Daoy (cell line): ENCODE measurements at places on chromosomes 4 and X. TPM values are rescaled to one million over a fixed set of nuclear protein-coding genes. Genes with fewer than 3 reads are reported as not detected.

Gene FAM9C
- total RNA-seq: not detected in 2 replicates

DNA sequence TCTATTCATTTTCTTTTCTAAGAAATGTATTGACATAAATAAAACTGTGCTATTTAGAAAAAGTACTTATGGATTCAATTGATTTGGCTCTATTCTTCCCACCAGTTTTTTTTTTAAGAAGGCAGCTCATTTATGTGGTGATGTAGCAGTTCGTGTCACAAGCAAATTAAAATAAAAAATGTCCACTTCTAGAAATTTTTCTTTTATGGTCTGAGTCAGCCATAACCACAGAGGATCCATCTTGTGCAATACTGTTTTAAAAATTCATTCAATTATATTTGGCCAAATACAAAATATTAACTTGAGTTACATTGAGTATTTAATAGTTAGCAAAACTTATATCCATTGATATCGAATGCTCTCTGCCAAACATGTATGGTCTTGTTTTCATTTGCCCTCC, 207.9 kb upstream of the FAT1 start:
- no peak for DNase-seq

- no peak for DNase-seq
Observed at GRCh38 chr4:48237996-48238645, 31.5 kb downstream of the TEC start.

DNA sequence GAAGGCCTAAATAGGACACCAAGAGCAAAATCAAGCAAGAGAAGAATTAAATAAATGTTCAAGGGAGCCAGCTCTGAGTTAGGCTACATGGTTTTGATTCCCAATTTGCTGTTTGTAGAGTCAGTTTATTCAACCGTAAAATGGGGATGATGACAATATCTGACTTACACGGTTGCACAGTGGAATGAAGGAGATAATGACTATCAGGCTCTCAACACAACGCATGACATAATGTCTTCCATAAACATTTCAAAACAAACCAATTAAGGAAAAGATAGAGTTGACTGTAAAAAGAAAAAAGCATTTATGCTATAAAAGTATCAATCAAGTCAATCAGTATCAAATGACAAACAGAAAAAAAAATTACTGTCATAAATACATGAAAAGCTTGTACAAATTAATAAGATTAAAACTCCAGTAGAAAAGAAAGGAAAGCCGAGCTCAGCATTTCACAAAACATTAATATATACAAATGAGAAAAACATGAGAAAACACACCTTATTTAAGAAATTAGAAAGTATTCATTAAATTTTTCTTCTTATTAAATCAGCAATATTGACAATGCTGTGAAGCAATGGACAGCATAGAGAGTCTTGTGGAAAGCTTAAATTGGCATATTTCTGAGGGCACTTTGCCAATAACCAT, 179.0 kb downstream of the SCFD2 start:
- no peak for DNase-seq

Gene KLHL4
- total RNA-seq: 2.5 and 2.7 TPM in 2 replicates

GRCh38 chr4:81058621-81059020, 28.1 kb downstream of the BMP3 start:
- no peak for DNase-seq

Gene NXT2
- 14.8 and 16.1 TPM in 2 replicates for total RNA-seq

DNA sequence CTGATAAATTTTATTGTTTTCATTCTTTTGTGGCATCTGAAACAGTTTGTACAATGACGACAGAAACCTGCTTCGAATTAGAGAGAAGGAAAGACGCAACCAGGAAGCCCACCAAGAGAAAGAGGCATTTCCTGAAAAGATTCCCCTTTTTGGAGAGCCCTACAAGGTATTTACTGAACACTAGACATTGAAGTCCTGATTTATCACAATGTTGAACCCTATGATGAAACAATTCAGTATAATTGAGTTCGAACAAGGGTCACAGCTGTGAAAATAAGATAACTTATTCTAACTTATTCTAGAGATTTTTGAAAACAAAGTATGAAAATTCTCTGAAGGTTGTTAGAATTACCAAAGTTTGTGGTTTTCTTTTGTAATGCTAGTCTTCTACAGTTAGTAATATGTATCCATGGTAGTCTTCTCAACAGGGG, 111.3 kb downstream of the AFF1 start:
- DNase-seq: no peak

Gene DUX4
- not detected in 2 replicates for total RNA-seq

GRCh38 chr4:84166486-84166885, 332.6 kb downstream of the NKX6-1 start:
- DNase-seq: no peak

- DNase-seq: no peak
Observed at GRCh38 chrX:99398545-99398944, 1011.5 kb downstream of the PCDH19 start.

Gene PAGE5
- total RNA-seq: 326 and 338 TPM in 2 replicates

DNA sequence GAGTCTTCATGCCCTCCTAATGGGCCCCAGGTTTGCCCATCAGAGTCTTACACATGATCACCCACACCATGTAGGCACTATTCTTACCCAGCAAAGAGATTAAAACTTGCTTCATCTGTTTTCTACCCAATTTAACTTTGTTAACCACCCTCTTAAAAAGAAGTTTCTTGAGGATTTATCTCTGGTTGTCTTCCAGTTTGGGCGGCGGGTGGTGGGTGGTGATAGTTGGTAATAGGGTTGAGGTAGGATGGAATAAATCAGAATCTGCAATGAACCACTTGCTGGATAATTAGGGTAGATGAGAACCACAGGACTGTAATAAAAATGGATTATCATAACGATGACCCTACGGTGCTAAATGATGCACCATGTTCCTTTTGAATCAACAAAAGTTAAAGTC, 30.9 kb downstream of the GALNT7 start:
- no peak for DNase-seq

DNA sequence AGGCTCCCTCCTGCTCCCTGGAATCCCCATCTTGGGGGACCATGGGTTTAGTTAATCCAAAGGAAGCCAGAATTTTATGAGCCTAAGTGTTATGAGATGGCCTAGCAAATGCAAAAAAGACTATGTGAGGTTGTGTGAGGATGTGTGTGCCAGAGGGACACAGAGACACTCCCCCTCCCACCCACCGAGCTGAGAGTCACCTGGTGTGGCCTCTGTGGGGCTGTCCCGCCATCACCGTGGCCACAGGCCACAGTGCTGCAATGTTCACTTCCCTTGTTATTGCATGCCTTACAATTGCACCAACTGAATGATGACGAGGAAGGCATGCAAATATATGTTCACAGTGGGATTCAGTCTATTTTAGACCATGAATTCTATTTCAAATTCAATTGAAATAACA, 601 bp upstream of the FGFBP2 start:
- DNase-seq: no peak

DNA sequence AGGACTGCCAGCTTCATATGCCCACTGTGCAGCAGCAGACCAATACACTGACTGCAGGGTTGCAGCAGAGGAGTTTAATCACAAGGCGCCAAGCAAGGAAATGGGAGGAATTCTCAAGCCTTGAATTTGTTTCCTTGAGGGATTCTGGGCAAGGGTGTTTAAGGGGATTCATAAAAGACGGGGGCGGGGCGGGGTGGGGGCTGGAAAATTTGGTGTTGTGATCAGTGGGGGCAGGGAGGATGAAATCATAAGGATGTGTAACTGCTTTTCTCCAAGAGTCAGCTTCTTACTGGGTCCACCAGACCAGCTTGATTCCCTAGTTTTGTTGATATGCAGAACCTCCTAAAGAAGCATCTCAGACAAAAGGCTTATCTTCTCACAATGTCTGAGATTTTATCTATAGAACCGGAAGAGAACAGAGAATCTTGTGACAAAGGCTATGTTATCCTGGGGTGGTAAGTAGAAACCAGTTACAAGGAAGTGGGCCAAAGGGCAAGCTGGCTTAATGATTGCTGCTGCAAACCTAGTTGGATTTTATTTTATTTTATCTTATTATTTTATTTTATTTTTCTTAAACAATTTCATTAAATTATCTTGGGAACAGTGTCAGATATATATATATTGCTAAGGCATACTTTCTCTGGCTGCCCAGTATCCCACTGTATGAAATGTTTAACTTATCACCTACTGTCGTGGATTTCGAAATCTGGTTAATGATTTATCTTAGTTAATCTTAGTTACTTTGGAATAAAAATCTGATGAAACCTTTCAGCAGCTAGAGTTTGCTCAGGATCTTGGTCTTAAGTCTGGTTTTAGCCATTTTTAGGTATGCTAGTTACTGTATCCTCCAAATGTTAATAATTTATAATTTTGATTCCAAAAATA, 276.4 kb downstream of the RPA4 start:
- peak; percentile 0 for DNase-seq

Gene ESX1
- 8.4 and 10.8 TPM in 2 replicates for total RNA-seq

Gene AMTN
- 98.3 and 106 TPM in 2 replicates for total RNA-seq

DNA sequence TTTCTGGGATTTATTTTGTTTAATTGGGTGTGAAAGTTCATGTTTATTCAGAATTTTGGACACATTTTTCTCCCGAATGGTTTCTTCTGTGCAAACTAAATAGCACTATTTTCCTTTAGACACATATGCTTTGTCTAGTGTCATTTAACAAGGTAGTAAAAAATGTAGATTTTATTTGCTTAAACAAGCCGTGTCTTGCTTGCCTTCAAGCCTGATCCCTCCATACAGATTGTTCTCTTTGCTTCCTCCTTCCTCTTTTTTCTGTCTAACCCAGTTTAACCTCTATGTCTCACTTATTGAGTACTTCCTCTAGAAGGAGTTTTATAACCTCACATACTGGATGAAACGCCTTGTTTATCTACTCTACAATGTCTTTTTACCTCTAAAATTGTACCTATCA, 211.8 kb downstream of the NPFFR2 start:
- no peak for DNase-seq

DNA sequence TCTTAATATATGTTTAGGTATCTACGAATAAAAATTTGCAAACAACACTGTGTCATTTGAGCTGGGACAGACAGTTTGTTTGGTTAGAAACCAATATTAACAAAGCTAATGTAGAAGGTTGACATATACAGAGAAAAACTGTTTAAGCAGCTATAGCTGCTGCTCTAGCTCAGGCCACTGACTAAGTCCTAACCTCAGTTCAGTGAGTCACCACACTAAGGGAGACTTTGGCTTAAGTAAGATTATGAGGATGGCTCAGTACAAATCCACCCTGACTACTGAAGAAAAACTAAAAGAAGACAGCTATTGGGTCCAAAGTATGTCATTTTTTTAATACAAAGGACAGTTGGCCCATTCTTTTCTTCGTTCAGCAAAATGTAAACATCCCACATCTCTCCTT, 717.3 kb upstream of the ACTRT1 start:
- DNase-seq: no peak

DNA sequence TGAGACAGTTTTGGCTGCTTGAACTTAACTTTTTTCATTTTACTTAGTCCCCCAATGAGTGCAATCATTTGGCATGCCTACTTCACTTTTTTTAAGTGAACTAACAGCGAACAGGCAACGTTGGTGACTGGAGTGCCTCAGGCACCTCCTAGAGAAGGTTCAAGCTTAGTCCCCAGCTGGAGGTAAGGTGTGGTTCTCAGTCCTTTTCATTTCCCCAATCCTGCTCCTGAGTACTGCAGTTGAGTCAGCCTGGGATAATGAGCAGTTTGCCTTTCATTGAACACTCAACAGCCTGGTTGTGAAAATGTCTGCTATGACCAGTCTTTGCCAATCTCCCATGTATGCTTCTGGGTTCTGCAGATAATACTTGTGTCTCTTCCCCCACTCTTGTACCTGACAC, 109.5 kb downstream of the CDKL5 start:
- DNase-seq: no peak

- no peak for DNase-seq
Observed at GRCh38 chr4:124025000-124025399, 628.4 kb downstream of the SPRY1 start.

- DNase-seq: no peak
Observed at GRCh38 chr4:133157460-133158160, 8.5 kb downstream of the PCDH10 start.

DNA sequence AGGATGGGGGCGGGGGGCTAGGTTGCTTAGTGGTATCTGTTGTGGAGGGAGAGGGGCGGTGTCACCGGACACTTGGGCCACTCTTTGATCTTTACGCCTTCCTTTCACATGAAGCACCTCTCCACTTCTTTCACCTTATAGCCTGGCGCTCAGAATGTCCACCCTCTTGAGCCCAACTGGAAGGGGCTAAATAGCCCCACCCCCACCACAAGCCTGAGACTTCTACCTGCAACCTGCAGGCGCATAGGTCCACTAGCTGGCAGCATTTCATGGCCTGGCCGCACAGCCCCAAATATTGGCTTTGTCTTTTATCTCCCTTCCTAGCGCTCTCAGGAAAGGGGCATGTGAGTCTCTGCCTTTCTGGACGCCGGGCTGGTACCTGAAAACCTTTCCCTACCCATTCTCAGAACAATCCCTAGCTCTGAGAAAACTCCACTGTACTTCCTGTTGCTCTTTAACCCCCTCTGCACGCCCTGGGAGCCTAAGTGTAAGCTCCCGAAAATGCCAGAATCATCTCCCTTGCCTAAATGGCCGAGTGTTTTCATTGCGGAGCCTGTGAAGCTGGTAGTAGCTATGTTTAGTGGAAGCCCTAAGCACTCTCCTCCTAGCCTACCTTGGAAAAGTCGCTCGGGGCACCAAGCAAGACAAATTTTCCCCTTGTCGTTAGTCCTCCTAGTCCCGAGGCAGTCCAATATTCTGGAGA, 1.2 kb upstream of the TRPC5 start:
- no peak for DNase-seq

DNA sequence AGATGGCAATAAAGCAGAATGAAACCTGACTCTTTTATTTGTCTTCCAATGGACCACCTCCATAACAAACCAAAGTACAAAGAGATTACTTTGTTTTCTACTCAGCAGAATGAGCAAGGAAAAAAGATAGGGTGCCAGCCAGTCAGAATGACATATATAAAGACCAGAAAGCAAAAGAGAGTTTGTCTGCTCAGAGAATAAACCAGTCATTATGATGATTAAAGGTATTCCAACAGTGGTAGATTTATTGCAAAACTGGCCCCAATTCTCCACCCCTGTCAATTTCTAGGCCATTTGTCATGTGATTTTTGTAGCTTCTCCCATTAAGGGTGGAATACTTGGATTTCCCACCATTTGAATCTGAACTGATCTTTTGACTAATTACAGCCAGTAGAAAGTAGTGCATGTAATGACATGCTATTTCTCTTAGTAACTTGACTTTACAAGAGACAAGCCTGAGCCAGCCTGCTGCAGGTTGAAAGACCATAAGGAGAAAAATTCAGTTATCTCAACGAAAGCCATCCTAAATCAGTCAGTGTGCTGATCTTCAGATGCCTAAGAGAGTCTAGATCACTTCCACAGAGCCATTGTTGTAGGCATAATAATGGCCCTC, 203.1 kb downstream of the EPHA5 start:
- DNase-seq: no peak

- DNase-seq: peak; percentile 44
Observed at GRCh38 chrX:106898462-106898861, 4.7 kb downstream of the RIPPLY1 start.

GRCh38 chr4:52989865-52990264, 127.7 kb downstream of the RASL11B start:
- DNase-seq: no peak
